HAP-1 (cell line): ENCODE measurements at places on chromosomes 7 and 10.
A peak's percentile ranks its signal among the peaks of the same experiment; 100 is the strongest.

DNA sequence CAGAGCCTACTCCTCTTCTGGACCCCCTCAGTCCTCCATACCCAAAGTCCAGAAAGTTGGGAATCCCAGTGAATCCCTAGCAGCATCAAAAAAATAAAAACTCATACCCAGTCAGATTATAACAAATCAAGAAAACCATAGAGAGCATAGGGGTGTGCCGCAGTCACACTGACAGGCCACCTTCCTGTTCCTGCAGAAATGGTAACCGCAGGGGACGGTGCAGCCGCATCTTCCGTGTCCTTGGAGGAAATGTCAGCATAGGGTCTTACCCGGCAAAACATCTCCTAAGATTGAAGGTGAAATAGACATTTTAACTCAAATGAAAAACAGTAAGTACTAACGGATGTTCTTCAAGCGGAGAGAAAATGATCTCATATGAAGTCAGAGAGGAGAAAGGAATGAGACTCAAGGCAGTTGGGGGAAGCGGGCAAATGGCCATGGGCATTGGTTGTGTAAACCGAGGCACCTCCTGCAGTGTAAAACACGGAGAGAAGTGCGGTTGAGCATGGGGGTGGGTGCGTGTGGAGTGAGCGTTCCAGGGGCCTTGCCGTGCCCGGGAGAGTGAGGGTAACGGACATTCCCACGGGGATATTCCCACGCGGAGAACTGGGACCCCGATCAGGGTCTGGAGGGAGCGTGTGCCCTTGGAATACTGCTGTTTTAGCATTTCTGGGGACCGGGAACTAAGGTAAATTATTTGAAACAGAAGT is 110.8 kb downstream of the NKX6-2 start:
- DNase-seq = no peak

- no peak for DNase-seq
Measured at GRCh38 chr7:939843-940242, 14.6 kb downstream of the ADAP1 start.

DNA sequence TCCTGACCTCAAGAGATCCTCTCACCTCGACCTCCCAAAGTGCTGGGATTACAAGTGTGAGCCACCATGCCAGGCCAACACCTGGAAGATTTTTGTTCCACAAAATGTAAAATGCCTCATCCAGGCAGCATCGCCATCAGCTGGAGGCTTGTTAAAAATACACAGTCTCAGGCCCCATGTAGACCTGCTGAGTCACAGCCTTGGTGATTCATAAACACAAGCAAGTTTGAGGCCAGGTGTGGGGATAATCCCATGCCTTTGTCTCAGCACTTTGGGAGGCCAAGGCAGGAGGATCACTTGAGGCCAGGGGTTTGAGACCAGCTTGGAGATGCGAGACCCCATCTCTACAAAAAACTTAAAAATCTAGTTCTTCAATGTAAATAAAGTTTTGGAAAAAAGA is 49.1 kb upstream of the FOXK1 start:
- no peak for DNase-seq

GRCh38 chr10:71998119-71998839 is 34.1 kb downstream of the CHST3 start:
- DNase-seq = no peak

DNA sequence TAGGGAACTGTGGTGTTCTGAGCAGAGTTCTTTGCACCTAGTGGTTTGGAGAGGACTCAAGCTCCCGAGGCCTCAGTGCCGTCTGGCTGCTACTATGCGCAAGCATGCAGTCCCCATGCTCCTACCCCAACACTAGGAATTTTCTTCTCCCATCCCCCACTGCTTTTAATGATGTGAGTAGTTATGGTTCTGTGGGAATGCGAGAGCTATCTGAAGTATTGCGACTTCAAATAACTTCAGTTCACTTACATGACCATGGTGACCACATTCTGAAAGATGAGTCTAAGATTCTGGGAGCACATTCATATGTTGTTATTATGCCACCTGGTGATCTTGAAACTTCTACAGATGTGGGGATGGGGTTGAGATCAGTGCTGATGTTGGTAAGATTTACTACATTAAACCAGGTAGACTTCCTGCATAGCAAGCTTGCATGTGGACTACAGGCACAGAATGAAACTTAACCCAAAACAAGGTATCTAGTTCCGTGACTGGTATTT is 24.6 kb downstream of the HTR5A start:
- DNase-seq = no peak

- no peak for DNase-seq
Measured at GRCh38 chr10:73922864-73923133, 11.9 kb downstream of the PLAU start.

DNA sequence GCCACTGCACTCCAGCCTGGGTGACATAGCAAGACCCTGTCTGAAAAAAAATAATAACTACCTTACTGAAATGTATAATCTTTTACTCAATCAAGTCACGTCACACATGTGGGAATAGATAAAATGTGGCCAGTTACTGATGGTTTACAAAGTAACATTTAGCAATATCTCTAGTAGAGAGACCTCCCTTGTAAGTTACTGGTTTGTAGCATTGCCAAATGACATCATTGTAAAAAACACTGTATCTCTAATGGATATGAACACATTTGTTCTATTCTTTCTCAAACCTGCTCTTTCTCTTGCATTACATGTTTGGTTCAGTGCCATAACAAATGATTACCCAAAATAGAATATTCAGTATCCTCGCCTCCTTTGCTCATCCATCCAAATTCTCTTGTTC is 18.8 kb downstream of the TET1 start:
- no peak for DNase-seq

GRCh38 chr7:35248576-35249536 is 5.0 kb downstream of the TBX20 start:
- DNase-seq = no peak

GRCh38 chr7:6422926-6423632 is 24.7 kb downstream of the DAGLB start:
- DNase-seq = no peak

DNA sequence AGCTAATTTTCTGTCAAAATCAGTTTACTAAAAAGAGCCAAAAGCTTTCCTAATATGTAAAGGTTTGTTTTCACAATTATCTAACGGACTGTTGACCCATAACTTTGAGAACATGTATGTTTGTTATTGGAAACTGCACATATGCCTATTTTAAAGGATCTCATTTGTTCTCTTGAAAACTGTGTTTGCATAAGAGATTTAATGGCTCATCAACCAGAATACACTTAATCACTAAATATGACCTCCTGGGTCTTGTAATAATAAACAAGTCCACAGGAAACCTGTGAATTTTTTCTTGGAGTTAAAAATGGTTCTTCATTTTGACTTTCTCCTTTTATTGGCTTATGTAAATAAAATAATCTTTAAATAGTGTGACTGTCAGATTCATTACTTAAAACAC is 48.3 kb upstream of the STEAP1B start:
- DNase-seq = no peak

DNA sequence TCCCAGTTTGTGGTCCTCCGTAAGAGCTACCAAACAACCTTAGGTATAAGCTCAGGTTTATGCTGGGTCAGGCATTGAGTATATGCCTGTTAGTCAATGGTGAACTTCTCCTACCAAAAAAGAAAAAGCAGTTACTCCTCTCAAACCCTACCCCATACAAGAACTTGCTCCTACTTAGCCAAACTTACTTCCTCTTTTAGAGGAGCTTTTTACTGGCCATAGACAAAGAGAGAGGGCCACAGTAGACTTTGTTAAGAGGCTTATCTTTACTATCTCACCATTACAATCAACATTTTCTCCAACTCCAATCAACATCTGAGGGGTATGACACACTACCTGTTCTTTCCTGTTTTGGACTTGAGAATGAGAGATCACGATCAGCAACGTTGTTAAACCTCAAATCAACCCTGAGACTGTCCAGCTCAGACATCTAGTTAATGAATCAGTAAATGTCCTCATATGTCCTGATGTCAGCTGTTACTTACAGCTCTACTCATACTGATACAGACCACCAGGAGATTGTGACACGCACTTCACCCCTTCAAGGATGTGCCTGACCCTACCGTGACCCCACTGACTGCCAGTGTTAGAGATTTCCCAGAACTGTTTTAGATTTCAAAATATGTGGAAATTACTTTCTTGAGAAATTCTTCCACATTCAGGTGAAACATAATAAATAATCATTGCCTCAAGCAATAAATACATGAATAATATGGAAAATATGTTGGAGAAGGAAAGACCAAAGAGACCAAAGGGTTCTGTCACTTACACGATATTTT is 18.4 kb upstream of the CCDC71L start:
- DNase-seq = no peak

DNA sequence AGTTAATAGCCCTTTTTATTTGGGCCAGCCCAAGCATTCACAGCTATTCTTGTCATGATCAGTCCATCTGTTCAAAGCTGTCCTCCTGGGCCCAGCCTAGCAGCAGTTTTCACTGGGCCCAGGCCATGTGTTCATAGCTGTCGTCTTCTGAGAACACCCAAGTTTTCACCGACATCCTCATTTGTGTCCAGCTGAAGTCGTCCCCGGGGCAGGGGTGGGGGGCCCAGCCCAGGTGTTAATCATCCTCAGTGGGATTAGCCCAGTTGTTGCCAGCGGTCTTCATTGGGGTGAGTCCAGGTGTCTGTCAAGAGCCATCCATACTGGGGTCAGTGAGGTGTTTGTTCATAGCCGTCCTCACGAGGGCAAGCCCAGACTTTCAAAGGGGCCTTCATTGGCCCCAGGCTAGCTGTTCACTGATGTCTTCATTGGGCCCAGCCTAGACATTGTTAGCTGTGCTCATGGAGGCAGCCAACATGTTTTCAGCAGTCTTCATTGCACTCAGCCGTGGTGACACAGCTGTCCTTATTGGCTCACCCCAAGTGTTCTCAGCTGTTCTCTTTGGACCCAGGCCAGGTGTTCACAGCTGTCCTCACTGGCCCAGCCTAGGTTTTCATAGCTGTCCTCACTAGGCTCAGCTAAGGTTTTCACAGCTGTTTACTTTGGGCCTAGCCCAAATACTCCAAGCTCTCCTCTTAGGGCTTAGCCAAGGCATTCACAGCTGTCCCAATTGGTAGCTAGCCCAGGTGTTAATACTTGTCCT is 10.0 kb downstream of the FRG2B start:
- DNase-seq = no peak

GRCh38 chr10:100319707-100320402 is 10.2 kb downstream of the PKD2L1 start:
- DNase-seq = no peak

- no peak for DNase-seq
Measured at GRCh38 chr10:97031459-97031858, 154.3 kb downstream of the SLIT1 start.

DNA sequence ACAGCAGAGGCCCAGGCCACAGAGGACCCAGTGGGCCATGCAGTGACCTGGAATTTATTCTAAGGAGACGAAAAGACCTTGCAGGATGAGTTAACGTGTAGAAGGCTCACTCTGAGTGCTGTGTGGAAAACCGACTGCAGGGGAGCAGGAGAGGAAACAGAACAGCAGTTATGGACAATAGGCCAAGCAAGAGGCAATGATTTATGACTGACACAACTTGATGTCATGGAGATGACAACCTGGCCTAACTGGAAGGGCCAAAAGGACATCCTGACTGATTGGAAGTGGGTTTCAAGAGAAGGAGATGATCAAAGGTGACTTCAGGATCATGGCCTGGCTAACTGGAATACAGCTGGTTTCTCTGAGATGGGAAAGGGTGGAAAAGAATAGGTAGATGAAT is 70.2 kb upstream of the RAPGEF5 start:
- no peak for DNase-seq

- DNase-seq = no peak
Measured at GRCh38 chr10:133164816-133165555, 5.0 kb downstream of the KNDC1 start.

- no peak for DNase-seq
Measured at GRCh38 chr10:104485632-104486031, 132.0 kb downstream of the CFAP58 start.

DNA sequence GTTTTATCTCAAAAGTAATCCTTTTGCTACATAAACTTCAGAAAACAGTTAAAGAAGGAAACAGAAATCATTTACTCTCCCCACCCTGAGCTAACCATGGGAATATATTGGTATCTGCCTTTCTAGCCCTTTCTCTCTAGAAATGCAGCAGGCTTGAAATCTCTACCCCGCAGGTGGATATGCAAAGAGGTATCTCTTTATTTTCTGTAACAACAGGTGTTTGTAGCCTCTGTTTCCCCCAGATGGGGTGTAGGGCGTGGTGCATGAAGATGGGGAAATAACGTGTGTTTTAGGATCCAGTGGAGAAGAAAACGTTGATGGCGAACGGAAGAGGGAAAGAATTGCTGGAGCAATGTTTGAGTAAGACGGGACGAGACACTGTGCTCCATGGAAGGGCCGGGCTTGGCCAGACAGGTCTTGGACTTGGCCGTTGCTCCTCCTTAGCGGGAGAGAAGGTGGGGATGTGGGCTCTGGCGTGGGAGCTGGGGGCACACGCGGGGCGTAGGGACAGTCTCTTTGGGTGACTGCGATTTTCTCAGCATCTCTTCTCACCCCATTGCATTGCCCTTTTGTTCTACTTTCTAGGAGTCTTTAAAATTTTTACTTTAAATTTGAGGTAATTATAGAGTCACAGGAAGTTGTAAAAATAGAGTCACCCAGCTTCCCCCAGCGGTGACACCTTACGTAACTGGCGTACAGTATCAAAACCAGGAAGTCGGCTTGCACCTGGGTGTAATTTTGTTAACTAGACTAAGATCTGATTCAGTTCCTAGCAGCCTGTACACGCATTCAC is 82.9 kb downstream of the ELFN1 start:
- DNase-seq = peak; percentile 3

- DNase-seq = peak; percentile 58
Measured at GRCh38 chr7:126856691-126857291, 395.9 kb downstream of the GRM8 start.

GRCh38 chr7:90455163-90456030 is 14.0 kb upstream of the PTTG1IP2 start:
- peak; percentile 75 for DNase-seq

DNA sequence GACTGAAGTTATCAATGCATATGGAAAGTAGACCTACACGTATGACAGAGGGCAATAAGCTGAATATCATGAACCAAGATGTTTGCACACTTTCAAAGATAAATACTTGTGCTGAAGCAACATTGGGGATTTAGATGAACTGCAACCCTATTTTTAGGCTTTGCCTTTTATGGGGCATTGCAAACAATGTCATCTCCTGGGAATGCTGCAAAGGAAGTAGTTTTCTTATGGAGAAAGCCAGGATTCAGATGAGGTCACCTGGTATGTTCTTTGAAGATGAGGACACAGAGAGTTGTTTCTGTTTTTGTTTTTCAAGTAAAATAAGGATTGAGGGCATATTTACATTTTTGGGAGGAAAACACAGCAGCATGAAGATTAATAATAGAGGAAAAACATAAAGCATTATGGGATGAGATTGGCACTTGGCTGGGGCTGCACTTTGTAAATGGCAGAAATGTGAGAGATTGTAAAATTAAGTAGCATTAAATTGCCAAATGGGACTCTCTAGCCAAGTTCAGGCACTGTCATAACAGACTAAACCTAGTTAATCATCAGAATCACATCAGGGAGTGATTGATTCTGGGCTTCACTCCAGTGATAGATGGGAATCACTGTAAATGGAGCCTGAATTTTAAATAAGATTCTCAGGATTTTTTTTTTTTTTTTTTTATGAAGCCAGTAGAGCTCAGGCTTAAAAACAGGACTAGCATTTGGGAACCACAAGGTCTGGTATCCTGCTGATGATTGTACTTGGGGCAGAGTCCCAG is 63.1 kb downstream of the MALRD1 start:
- DNase-seq = no peak
